ENCODE measurements at places on chromosomes 13 and 19.

- DNase-seq = no peak
Observed at GRCh38 chr19:40560092-40560507, 16.6 kb upstream of the SHKBP1 start.

DNA sequence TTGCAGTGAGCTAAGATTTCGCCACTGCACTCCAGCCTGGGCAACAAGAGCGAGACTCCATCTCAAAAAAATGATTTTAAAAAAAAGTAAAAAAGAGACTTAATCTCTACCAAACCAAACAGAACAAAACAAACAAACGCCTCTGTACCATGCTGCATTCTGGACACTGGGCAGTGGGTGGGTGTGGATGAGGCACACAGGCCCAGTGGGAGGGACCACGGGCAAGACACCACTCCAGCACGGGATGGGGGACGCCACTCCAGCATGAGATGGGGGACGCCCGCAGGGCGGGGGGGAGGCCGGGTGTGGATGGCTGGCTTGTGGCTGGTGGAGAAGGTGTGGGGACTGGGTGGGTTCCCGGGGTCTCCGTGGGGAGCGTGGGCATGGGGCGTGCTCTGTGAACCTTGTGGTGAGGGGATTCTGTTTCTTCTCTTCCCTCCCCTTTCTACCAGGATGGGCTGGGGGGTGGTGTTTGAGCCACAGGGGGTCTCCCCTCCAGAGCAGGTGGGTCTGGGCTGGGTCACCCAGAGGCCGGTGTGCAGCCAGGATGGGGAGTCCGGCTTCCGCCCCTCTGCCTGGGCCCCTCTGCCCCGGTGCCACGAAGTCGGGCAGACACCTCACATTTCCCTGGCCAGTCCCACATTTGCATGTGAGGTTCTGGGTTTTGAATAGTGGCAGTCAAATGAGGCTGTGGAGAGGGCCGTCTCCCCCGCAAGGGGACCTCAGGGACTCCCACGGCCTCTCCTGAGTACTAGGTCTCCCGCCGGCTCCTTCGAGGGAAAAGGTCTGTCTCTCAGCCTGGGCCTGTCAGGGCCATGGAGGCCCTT lies 23.9 kb upstream of the MATK start:
- DNase-seq = no peak

DNA sequence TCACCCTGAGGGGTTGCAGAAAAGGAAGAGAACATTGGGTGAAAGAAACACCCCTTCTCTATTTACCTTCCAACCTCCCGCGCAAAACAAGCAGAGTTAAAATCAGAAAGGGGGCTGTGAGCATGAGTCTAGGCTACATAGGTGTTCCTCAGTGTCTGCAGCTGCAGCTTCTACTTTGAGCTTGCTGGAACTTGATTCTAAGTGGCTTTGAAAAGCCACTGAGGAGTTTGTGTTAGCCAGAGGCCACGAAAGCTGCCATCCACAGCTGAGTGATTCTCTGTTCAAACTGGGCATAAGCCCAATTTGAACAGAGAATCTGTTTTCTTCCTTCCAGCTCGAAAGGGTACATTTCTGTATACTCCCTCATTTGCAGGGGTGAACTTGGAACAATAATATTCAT lies 343.9 kb downstream of the PCDH9 start:
- no peak for DNase-seq

DNA sequence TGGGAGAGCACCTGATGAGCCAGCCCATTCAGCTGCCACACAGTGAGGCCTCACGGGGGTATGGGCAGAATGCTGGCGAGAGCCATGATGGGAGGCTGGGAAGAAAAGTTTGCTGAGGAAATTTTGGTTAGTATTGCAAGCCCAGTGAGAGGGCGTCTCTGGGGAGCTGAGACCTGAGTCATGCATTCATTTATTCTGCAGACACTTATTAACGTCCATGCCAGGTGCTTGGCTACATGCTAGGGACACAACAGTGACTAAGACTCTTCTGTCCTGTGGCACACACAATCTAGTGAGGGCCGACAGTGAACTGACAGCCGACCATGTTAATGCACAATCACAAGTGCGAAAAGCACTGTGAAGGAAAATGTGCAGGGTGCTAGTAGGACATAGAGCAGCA lies 27.2 kb downstream of the WDR62 start:
- no peak for DNase-seq

- no peak for DNase-seq
Observed at GRCh38 chr13:66965181-66965580, 265.0 kb downstream of the PCDH9 start.

DNA sequence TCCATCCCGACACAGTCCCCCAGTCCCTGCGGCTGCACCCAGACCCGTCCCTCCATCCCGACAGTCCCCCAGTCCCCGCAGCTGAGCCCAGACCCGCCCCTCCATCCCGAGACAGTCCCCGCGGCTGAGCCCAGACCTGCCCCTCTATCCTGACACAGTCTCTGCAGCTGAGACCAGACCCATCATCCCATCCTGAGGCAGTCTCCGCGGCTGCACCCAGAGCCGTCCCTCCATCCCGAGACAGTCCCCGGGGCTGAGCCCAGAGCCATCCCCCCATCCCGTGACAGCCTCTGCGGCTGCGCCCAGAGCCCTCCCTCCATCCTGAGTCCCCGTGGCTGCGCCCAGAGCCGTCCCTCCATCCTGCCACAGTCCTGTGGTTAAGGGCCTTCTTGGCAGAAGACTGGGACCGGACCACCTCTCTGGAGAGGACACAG lies 28.8 kb upstream of the TMEM255B start:
- no peak for DNase-seq

GRCh38 chr13:27857282-27857681 lies 62.5 kb upstream of the PDX1 start:
- DNase-seq = no peak

GRCh38 chr19:47633996-47634395 lies 25.1 kb downstream of the BICRA start:
- no peak for DNase-seq

DNA sequence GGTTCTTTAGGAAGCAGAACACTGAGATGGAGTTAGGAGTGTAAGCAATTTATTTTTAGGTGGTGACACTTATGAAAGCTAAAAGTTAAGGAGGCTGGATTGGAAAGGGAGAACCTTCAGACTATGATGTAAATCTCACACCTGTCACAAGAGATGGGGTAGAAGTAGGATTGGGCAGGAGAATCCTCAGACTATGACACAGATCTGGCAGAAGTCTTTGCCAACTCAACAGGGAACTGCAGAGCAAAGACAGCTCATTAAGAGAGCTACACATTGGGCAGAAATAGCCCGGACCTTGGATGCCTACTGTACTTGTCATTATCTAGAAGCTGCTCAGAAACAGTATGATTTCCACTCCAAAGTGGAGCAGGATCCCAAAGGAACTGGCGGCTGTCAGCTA lies 134.4 kb downstream of the DNAJC15 start:
- DNase-seq = no peak

- DNase-seq = peak; percentile 13
Observed at GRCh38 chr13:95677564-95678266, 776 bp downstream of the DNAJC3 start.

- DNase-seq = no peak
Observed at GRCh38 chr13:94332359-94333096, 147.0 kb downstream of the DCT start.

DNA sequence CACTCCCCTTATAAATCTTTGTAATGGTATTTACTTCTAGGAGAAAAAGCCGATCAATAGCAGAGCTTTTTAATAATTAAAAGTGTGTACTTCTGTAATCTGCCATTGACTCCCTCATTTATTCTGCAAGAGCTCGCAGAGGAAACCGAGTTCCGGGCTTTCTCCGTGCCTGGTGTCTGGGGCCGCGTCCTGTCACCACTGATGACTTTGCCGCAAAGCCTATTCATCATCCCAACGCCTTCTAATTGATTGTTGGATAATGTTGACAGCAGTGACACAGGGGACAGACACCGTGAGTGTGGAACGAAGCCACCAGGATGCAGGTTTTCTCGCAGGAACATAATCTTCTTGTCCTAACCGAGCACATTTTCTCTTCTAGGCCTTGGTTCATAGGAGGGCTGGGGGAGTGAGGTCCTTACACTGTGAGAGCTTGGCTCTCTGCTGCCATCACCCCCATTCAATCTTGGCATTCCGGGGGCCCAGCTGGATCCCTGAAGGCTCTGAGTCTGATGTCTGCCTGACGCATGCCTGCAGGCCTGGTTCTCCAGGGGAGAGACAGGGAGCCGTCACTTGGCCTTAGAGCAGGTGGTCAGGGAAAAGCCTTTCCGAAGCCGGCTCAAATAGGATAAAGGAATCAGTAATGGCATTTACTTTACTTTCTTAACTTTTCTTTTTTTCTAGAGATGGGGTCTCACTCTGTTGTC lies 110.3 kb downstream of the KDM4B start:
- DNase-seq = no peak

GRCh38 chr19:1429750-1430149 lies 8.4 kb upstream of the RPS15 start:
- DNase-seq = no peak

DNA sequence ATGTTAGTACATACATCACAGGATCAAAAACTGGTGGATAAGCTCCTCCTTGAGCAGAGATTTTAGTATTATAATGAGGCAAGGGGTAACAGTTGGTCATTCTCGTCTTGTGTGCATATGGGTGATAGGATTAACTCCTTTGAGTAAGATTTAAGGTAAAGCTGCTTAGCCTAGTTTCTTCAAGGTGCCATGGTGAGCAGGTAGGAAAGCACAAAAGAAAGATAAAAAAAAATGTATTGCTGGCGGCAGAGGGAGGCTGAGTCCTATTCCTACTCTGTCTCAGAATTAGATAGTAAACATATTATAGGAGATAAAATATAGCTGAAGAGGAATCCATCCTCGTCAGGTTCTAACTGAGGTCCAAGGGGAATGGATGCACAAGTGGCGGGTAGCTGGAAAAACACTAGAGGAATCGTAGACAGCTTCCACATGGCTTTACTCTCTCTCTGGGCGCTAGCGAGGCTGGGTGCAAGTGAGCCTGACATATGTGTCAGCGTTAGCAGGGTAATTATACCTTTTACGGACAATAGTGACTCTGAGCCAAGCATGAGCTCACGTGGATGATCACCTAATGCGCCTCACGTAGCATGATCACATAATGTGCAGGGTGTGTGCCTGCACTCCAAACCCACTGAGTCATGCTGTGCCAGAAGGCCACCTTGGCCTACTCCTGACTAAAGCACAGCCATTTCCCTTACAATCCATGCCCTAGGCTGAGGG lies 734.3 kb upstream of the MIR17HG start:
- no peak for DNase-seq

- DNase-seq = no peak
Observed at GRCh38 chr19:1066251-1066747, 668 bp upstream of the ARHGAP45 start.

GRCh38 chr13:31663880-31664585 lies 75.3 kb upstream of the RXFP2 start:
- no peak for DNase-seq

GRCh38 chr13:51502153-51502651 lies 49.4 kb upstream of the INTS6 start:
- DNase-seq = no peak

- no peak for DNase-seq
Observed at GRCh38 chr13:95924389-95924994, 128.7 kb downstream of the UGGT2 start.

GRCh38 chr13:43786766-43787517 lies at the start of gene ENOX1:
Gene ENOX1, minus strand, starts transcription at chr13:43786972.
- peak; percentile 90 for DNase-seq

GRCh38 chr19:4362101-4362828 lies 18.9 kb downstream of the MPND start:
- no peak for DNase-seq

- DNase-seq = no peak
Observed at GRCh38 chr19:52196256-52196967, 6.6 kb downstream of the PPP2R1A start.

DNA sequence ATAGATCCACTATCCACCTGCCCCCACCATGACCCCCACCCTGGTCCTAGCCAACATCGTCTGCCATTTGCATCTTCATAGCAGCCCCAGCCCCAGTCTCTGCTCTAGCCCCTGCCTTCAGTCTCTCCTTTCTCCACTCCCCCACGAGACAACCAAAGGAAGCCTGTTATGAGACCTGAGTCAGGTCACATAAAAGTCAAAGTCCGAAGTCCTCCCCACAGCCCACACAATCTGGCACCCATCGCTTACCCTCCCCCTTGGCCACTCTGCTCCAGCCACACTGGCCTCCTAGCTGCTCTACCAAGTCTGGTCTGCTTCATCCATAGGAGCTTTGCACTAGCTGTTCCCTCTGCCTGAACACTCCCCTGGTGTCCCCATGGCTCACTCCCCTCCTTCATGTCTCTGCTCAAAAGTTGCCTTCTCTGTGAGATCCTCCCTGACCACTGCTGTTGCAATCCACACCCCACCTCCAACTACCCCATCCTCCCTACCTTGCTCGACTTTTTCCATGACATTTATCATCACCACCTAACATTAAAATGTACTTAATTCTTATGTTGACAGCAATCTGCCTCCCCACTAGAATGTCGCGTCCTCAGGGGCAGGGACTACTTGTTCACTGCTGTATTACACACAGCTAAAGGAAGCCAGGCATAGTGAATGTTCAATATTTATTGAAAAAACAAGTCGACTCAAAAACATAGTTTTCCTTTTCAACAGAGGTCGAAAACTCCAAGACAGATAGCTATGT lies 1.2 kb upstream of the PLEKHG2 start:
- no peak for DNase-seq

GRCh38 chr13:95858286-95859075 lies 181.5 kb downstream of the DNAJC3 start:
- DNase-seq = no peak

DNA sequence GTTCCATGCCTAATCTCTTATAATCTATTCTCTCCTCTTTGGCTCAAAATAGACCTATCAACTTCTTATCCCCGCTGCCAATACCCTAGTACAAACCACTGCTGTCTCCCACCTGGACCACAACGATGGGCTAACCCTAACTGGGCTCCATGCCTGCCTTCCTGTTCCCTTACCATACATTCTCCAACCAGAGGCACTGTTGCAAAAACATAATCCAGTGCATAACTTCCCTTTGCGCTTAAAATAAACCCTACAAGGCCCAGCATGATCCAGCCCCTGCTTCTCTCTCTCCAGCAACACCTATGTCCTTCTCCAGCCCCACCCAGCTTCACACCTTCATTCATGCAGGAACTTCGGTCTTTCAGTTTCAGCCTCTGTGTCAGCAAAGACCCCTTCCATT lies 27.4 kb upstream of the CEBPA start:
- no peak for DNase-seq

- DNase-seq = no peak
Observed at GRCh38 chr13:25281193-25281934, 5.9 kb downstream of the MTMR6 start.

GRCh38 chr19:13613447-13613846 lies 107.2 kb upstream of the CACNA1A start:
- DNase-seq = no peak

DNA sequence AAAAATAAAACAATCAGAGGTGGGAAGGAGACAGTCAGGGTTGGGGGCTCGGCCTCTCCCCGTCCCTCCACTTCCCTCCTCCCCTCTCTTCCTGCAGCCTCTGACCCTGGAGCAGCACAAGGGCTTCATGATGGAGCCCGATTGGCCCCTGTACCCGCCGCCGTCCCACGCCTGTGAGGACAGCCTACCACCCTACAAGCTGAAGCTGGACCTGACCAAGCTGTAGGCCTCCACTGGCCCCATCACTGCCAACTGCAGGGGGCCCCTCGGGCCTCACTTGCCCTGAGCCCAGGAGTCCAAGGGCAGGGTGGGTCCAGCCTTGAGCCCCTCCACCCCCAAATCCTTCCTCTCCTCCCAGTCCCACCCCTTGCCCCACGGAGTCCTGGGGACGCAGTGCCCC lies 7.6 kb downstream of the TMEM59L start:
- no peak for DNase-seq

- DNase-seq = peak; percentile 79
Observed at GRCh38 chr19:5308451-5309437, 31.9 kb downstream of the PTPRS start.

GRCh38 chr19:17184371-17184841 lies 30.8 kb upstream of the USE1 start:
- DNase-seq = no peak

GRCh38 chr19:55527197-55528029 lies 9.5 kb downstream of the SBK2 start:
- DNase-seq = no peak

Data from amygdala (tissue), 56 donors.